ENCODE measurements at places on chromosomes 16 and 17.

- DNase-seq: no peak
These were observed 62.3 kb downstream of the PHKB start for GRCh38 chr16:47523342-47524006.

- DNase-seq: no peak
These were observed 77.5 kb upstream of the DYNLRB2 start for GRCh38 chr16:80463326-80463725.

- DNase-seq: peak; percentile 79
These were observed 454.1 kb downstream of the HS3ST3B1 start for GRCh38 chr17:14755002-14755401.

- DNase-seq: no peak
These were observed 4.5 kb downstream of the STAT5B start for GRCh38 chr17:42271779-42272035.

GRCh38 chr16:68202091-68202519, 33.8 kb downstream of the ESRP2 start:
- no peak for DNase-seq
